Astrocyte (in vitro differentiated cells and primary cell): ENCODE measurements at places on chromosomes 2 and 18.

- peak; percentile 97 for DNase-seq
These were observed 59.4 kb downstream of the LIMS1 start for GRCh38 chr2:108593547-108594098.

GRCh38 chr18:77161961-77162360 lies 29.4 kb upstream of the MBP start:
- DNase-seq, result no peak

DNA sequence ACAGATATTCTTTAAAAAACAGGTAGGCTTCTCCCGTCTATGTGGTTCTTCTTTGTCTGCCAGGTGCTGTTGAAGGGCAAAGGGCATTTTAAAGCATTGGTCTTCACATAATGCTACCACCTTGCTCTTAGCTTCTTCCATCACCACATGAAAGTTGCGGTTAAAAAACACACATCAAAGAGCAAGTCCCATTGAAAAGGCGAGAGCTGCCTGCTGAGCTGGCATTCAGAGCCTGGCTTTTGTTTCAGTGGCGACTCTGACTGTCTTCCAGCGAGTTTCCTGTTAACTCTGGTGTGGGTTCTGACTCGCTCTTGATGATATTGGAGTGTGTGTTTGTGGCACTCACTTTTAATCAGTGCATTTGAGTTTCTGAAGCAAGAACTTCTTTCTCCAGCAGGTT lies 624.9 kb upstream of the FANCL start:
- no peak for DNase-seq

GRCh38 chr2:105731511-105731910 lies 13.2 kb upstream of the NCK2 start:
- DNase-seq, result no peak

DNA sequence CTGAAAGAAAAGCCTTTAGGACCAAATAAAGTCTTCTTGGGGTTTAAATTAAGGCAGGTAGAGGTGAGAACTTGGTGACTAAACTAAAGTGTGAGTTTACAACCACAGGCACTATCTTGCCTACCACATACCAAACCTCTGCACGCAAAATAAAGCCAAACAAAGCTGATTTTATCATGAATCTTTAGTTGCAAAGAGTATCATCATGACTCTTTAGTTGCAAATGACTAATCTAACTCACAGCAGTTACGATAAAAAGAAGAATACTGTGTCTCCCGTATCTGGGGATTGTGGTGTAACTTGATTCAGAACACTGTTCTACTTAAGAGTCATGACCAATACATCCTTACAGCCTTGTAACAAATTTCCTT lies 11.2 kb downstream of the CFAP210 start:
- DNase-seq, result peak; percentile 5

GRCh38 chr2:211611061-211611518 lies 927.5 kb downstream of the ERBB4 start:
- no peak for DNase-seq

GRCh38 chr18:55588111-55588869 lies at the start of gene TCF4:
Gene TCF4 (minus strand): TSS chr18:55588192. CDS start chr18:55587116, 1,076 bp downstream.
- DNase-seq, result peak; percentile 47

DNA sequence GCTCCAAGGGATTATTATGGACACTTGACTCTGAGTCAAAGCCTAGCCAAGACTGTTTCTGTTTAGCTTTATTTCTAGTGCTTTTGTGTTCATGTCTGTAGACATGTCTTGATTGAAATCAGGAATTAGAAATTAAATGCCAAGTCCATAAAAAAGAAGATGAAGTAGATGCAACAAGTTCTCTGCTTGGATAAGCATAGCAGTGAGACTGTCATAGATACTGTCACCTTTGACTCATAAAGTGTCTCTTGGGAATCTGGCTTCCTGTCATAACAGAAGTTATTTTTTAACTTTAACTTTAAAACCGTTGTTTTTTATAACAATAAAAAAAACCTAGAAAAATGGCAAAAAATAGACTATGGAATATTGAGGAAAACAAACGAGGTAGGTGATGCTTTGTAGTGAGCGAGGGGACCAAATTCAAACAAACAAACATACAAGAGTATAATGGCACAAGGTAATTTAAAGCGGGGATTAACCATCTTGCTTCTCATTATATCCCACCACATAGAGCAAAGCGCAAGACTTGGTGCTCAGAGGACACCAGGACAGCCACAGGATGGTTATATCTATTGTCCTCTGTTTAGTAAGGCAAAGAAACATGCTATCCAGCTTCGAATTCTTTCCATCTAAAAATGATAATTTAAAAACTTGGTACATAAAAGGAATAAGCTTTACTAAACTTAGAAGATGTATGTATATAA lies 64.6 kb downstream of the CD226 start:
- DNase-seq, result no peak

GRCh38 chr2:96326564-96326963 lies 1.4 kb downstream of the ITPRIPL1 start:
- no peak for DNase-seq

GRCh38 chr18:36476433-36476832 lies 178.9 kb downstream of the FHOD3 start:
- no peak for DNase-seq

DNA sequence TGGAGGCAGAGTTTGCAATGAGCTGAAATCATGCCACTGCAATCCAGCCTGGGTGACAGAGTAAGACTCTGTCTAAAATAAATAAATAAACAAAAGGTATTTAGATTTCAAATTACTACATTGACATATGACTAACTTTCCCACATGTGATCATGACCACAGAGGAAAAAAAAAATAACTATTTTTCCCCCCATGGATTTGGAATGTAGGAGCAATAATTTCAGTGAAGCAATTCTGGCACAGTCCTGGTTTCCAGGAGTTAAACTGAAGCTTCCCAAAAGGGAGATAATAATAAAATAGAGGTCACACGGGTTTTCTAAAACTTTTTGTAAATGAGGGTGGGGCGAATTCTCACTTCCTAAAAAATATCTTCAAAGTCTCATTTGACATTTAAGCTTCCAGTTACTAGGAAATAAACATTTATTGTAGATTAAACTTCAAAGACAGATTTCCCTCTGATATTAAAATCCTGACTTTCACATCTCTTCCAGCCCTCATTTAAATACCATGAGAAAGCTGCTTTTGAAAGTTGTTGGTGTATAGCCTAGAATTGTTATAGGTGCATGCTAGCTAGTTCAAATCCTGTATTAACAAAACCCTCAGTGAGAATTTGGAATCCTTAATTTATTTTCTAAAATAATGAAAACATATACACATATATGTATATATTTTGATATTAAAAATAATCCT lies 20.7 kb downstream of the SLC19A3 start:
- DNase-seq, result no peak

DNA sequence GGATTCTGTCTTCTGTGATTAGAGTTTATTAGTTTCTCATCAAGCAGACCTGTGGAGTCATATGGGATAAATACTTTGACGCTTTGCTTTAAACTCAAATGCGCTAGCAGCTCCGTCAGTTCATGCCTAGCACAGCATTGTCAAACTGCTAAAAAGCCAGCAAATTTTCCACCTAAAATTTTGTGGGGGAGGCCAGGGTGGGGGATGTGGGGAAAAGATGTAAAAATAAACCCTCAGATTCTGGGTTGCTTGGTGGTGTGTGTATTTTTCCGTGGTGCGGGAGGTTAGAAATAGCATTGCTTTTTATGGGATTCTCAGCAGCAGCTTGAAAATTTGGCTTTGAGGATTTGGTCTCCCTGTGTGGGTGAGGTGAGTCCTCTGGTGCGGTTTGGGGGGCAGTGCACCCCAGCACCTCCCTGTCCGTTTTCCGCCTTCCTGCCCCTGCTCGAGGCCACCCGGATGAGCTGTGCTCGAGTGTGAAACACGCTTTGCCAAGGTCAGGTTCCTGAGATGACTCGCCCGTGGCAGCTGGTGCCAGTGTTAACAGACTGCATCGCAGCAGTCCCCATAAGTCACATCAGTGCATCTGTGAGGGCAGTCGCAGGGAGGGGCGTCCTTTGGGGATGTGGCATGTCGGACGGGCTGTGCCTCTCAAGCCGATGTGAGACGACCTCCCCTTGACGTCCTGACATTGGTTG lies 65.9 kb downstream of the LDLRAD4 start:
- no peak for DNase-seq

- DNase-seq, result no peak
These were observed 740.1 kb upstream of the FANCL start for GRCh38 chr2:58981237-58981636.
